ENCODE measurements at places on chromosomes 12 and 14.

- no peak for DNase-seq
Observed at GRCh38 chr12:98678946-98679610, 34.0 kb downstream of the APAF1 start.

- DNase-seq, result no peak
Observed at GRCh38 chr12:83763425-83763824, 1076.7 kb downstream of the TMTC2 start.

DNA sequence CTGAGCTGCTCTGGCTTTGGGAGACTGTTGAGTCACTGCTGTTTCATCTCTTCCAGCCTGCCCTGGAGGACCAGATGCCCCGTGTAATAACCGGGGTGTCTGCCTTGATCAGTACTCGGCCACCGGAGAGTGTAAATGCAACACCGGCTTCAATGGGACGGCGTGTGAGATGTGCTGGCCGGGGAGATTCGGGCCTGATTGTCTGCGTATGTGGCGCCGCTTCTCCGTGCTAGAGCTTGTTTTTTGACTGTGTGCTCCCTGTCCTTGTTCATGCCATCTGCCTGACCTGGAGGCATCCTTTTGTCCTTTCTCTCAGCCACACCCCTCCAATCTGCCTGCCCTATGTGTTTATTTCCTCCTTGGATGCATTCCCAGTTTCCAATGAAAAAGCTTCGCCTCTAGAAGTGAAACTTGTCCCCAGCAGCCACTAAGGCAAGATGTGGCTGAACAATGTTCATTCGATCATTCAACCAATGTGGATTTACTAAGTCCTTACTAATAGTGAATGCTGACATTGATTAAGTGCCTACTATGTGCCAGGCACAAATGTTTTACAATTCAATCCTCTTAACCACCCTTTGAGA lies 98.6 kb downstream of the NT5DC3 start:
- no peak for DNase-seq

DNA sequence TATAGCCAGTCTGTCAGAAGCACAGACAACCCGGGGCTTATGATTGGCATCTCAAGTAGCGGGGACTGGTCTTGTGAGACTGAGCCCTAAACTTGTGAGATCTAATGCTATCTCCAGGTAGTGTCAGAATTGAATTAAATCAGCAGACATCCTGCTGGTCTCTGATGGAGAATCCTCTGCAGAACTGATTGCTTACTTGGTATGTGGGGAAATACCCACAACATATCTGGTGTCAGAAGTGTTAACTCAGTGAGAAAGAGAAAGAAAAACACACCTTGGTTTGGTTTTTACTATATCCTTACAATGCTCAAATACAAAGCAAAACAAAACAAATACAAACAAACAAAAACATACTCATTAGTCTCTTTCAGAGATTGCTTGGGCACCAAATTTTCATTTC lies 10.0 kb downstream of the SEL1L start:
- no peak for DNase-seq

GRCh38 chr12:332581-333205 lies 56.4 kb downstream of the KDM5A start:
- no peak for DNase-seq

GRCh38 chr12:12399776-12400305 lies 43.0 kb downstream of the BORCS5 start:
- no peak for DNase-seq

GRCh38 chr12:8449355-8449859 lies 6.4 kb upstream of the CLEC6A start:
- no peak for DNase-seq

- no peak for DNase-seq
Observed at GRCh38 chr12:116136340-116136739, 141.2 kb downstream of the MED13L start.

DNA sequence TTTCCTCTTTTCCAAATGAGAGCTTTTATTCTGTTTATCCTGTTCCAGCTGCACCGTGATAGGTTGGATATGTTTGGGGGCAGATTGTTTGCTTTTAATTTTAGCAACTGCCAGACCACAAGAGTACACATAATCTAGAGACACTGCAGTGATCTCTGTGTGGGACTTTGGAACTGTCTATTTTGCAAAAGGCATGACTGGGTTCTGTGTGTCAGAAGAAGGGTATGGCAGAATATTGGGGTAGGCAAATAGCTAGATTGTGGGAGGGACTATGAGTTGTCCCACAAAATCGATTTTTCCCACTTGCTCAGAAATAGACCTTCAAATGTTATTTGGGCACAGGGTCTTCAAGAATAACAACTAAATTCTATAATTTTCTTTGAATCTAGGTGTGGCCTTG lies 275.9 kb upstream of the KITLG start:
- DNase-seq, result no peak

DNA sequence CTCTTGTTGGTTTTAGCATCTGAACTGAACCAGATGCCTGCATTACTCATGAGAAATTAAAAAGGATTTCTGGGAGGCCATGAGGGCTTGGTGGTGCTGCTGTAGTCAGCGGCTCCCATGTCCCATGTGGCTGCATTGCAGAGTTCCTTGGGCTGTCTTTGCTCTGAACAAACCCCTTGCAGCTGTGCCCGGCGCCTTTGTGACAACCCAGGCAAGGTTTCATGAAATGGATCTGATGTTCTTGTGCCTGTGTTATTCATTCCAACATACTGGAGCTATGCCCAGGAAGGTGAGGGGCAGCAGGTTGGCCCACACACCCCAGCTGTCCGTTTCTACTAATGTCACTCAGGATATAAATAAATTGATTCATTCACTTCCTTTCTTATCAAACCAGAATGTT lies 40.8 kb downstream of the TGFB3 start:
- no peak for DNase-seq

- no peak for DNase-seq
Observed at GRCh38 chr14:67377916-67378315, 17.8 kb downstream of the EIF2S1 start.

GRCh38 chr12:48542300-48542928 lies 17.0 kb downstream of the OR8S1 start:
- peak; percentile 11 for DNase-seq

GRCh38 chr12:6827437-6827911 lies 733 bp upstream of the P3H3 start:
- DNase-seq, result peak; percentile 30

DNA sequence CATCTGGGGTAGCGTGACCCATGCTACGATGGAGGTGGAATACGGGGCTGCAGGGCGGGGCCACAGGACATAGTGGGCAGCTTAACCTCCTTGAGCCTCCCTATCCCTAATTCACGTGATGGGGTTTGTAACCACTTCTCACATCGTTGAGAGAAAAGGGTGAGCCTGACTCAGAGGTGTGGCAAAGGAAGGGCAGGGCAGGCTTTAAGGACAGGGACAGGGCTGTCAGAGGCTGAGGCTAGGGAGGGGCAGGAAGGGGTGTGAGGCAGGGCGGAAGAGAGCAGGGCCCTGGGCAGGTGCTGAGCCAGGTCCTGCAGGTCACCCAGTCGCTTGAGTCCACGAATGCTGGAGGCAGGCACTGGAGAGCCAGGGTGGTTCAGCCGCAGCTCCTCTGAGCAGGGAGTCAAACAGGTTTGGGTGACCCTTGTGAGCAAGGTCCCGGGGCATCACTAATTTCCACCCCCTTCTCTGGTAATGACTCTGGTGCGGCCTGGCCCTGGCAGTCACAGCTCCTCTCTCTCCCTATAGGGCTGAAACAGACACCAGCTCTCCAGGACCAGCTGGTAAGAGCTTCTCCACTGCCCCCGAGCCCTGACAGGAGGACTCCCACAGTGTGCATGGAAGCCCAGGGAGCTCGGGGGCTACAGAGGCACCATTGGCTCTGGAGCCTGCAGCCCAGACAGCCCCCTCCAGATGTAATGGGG lies 7.5 kb upstream of the AQP2 start:
- DNase-seq, result no peak

GRCh38 chr14:54688229-54688628 lies 121.3 kb downstream of the SAMD4A start:
- DNase-seq, result no peak

GRCh38 chr12:128078301-128078971 lies 188.5 kb upstream of the TMEM132C start:
- DNase-seq, result no peak

DNA sequence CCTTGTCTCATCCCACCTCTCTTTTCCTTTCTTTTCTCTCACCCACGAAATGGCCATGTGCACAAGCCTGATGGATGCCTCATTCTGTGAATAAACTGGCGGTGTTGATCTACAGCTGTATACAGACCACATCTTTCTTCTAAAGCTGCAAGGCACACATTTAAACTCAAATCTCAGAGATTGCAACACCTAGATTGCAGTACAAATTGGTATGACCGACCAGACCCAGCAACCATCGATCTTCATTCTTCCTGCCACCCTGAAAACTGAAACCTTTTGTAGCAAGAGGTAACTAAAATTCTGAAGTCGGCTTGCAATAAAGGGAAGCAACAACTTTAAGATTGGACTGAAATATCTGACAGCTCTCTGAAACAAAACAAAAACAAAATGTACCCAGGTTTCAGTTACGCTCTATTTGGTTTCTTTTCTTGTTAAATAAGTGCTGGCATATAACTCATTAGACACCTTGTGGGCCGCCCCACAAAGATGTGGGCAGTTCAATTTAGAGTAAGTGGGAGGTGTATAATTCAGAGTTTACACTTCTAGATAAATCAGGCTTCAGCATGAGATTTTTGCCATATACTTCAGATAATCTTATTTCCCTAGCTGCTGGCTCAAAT lies 390.0 kb upstream of the NOVA1 start:
- DNase-seq, result no peak

- no peak for DNase-seq
Observed at GRCh38 chr12:98513379-98514322, 1.7 kb upstream of the TMPO start.

DNA sequence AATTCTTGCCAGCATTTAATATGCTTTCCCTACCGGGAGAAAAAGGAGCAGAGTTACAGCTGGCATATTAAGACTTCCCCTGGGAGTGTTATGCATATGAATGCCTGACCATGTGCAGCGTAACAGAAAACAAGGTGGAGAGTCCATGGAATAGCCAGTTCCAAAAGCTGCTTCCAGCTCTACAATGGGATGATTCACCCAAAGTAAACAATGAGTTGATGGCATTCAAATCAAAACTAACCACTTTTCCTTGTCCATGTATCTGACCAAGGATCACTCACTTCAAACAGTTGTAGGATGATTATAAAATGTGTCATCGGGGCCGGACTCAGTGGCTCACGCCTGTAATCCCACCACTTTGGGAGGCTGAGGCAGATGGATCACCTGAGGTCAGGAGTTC lies 48.1 kb upstream of the BICDL1 start:
- DNase-seq, result no peak

DNA sequence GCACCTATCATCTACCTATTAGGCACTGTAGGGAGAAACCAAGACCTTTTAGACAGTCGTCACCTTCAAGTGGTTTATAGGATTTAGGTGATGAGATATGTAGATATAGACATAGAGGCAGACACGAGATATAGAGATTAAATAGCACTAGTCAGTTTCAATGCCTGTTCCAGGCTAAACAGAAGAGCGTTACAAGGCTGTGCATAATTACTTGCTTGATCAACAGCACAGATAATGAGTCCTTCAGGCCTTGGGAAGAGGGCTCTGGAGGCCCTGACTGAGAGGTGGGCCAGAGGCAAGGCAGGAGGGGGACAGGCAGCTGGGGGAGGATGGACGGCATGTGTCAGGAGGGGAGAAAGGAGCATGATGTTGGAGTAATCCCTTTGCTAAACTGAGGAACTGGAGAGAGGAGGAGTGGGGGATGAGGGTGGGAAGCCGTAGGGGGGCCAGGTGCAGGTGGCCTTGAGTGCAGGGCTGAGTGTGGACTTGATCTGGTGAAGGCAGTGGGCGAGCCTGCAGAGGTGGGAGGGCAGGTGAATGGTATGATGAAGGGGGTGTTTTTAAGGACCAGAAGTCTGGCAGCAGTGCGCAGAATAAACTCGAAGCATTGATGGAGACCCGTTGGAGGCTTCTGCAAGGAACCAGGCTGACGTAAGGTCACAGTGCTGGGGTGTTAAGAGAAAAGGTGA lies 43.9 kb upstream of the ATP23 start:
- no peak for DNase-seq

DNA sequence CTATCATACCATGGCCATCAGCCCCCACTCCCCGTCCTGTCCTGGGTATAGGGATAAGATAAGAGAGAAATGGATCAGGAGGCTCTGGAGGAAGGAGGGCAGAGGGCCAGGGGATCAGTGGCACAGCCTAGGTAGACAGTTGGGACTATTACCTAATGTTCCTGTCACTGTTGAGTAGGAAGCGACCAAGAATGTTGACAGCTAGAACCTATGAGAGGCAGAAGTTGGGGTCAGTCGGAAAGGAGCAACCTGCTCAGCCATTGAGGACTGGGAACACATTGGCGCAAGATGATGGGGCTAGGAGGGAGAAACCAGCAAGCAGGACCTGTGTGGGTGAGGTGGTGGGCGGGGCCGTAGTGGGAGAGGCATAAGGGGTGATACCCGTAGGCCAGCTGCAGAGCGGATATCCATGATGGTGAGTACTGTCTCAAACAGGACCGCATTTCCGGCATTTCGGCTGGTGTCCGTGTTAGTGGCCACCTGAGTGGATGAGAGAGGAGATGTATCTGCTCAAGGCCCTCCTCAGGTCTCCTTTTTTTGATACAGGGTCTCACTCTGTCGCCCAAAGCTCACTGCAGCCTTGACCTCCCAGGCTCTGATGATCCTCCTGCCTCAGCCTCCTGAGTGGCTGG lies 3.3 kb downstream of the AP1G2 start:
- no peak for DNase-seq

DNA sequence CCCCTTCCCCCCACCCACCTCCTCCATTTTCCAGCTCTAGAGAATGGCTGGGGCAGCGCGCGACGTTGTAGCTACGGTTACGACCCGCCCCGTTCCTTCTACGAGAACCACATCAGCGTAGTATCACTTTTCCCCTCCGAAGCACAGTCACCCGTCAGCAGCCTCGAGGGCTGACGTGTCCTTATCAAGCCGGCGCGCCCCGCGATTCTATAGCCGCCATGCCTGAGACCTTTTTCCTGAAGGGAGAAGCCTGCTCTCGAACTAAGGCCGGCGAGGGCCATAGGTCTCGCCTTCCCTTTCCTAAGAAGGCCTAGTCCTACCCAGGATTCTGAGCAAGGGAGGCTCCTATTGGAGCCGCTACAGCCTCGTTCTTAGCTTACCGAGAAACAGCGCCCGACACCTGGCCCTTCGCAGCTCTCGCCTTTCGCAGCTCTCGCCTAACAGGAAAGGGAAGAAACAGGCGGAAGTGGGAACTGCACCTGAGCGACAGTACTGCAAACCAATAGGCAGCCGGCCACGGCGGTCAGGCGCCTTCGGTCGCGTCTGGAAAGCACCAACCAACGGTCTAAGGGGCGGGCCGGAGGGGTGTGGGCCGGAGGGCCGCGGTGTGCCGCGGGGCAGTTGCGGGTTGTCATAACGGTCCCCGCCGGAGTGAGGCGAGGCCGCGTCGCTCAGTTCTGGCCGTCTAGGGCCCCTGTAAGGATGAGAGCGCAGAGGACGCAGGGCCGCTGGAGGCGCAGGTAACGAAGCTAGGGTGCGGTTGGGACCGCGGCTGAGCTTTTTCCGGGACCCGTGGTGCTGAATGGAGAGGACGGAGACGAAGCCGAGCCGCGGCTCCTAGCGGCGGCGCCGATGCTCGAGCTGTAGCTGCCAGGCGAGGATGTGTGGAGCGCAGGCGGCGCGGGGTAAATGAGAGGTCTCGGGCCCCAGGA lies at the start of the genes MGAT2 and RPL36AL:
Gene MGAT2 (plus strand): TSS at position 618 of the 932 bp plus-strand sequence. CDS start 470 bp downstream, outside the sequence.
Gene RPL36AL (minus strand): TSS at position 445 of the 932 bp plus-strand sequence. CDS start 1,522 bp downstream, outside the sequence.
- DNase-seq, result peak; percentile 86

- no peak for DNase-seq
Observed at GRCh38 chr12:15787778-15788177, 1.4 kb downstream of the EPS8 start.

- no peak for DNase-seq
Observed at GRCh38 chr14:58977366-58977765, 211.1 kb upstream of the DAAM1 start.

All from stimulated activated CD4-positive, alpha-beta T cell treated with anti-CD3 and anti-CD28 coated beads, Interleukin-15, amount 100 ng/mL, for 1 hour (primary cell).